Gastrocnemius medialis (tissue), 4 donors: ENCODE measurements at places on chromosomes 16 and 17.

DNA sequence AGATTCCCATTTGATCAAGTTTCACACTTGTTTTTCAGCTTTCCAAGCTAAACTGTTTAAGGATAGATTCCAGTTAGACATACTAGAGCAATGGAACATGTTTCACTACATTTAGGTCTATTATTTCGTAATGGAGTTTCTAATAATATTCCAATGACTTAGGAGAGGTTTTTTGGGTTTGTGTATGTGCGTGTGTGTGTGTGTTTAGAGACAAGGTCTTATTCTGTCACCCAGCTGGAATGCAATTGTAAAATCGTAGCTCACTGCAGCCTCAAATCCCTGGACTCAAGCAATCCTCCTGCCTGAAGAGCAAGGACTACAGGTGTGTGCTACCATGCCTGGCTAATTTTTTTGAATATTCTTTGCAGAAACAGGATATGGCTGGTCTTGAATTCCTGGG is 426.3 kb downstream of the ZFHX3 start:
- DNase-seq: no peak

GRCh38 chr17:13114601-13115031 is 96.8 kb upstream of the ELAC2 start:
- DNase-seq: no peak

GRCh38 chr16:81956213-81956948 is 54.9 kb downstream of the SDR42E1 start:
- DNase-seq: no peak

GRCh38 chr17:46819906-46820351 is 1.4 kb upstream of the WNT3 start:
- DNase-seq: no peak

- no peak for DNase-seq
Measured at GRCh38 chr16:67730326-67730725, 11.2 kb upstream of the GFOD2 start.

DNA sequence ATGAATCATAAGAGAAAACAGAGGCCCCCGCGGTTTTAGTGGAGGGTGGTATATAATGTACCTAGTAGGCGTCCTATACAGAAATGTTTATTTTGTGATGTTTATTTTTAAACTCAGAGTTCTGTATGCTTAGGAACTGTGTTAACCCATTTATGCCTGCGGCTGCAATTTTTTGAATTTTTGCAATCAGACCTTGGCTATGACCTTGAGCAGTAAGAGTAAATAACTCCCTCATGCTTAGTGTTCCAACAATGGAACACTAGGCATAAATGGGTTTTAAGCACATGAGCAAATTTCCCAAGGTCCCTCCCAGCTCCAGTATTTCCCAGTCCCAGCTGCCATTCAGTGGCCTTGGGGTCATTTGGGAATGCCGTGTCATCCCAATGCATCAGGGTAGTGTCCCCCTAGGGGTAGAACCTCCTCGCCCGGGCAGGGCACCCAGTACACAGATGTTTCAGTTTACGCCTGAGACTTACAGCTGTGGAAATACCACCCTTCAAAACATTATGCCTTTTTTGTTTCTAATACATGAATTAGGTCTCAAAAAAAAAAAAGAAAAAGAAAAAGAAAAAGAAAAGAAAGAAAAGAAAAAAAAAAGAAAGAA is 605.8 kb upstream of the CDH11 start:
- DNase-seq: no peak

DNA sequence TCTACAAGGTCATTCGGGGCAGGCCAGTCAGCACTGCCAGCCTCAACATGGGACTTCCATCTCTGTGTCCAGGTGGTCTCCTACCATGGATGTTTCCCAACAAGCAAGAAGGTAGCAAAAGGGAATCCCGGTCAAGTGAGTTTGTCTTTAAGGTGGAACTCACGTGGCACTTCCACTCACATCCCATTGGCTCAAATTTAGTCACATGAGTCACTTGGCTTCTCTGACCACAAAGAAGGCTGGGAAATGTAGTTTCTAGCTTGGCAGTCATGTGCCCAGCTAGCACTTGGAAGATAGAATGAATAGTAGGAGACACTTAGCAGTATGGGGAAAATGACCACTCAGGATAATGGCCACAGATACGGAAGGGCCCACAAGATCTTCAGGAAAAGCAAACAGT is 106.6 kb downstream of the AIPL1 start:
- DNase-seq: no peak

DNA sequence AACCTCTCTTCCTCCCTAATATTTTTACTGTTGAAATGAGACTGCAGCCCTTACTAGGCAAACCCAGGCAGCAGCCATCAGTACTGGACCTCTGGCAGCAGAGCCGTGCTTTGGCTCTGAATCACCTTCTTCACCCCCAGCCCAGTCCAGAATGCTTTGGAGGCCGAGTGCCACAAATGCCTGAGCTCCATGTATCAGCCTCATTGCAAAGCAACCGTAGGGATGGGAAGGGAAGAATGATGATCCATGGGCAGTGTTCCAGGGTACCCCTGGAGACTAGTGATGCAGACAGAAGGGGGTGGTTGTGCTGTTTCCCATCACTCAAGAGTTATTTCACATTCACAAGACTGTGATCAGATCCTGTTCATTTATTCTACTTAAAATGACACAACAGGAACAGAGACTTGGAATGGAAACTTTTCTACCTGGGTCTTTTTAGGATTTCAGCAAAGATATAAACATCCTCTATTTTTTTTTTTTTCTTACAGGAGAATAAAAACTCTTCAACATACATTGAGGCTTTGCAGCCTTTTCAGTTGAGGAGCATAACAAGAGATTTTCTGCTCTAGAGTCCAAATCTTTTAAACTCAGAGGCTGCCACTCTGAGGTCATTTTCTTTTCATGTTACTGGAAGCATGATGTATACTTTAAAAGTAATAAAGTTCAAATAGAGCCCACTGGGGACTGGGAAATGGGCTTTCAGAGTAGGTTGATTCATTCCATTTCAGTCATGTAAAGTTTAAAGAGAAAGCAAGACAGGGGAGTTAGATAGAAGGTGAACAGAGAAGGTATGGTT is 138.3 kb downstream of the KCNJ2 start:
- DNase-seq: no peak

DNA sequence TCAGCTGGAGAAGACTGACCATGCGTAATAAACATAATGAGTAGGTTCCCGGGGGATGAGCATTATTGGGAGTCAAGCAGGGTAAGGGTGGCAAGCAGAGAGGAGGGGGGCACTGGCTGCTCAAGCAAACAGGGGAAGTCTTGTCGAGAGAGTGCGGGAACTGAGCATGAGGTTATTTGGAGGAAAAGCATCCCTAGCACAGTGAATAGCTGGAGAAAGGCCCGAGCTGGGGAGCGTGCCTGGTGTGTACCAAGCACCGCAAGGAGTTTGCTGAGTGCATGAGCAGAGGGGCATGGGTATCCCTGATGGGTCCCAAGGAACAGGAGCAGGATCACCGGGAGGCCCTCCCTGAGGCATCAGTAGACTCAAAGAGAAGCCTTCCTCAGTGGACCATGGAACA is 17.2 kb downstream of the CYTH1 start:
- DNase-seq: no peak

GRCh38 chr16:83110269-83110668 is 483.5 kb downstream of the CDH13 start:
- DNase-seq: no peak

DNA sequence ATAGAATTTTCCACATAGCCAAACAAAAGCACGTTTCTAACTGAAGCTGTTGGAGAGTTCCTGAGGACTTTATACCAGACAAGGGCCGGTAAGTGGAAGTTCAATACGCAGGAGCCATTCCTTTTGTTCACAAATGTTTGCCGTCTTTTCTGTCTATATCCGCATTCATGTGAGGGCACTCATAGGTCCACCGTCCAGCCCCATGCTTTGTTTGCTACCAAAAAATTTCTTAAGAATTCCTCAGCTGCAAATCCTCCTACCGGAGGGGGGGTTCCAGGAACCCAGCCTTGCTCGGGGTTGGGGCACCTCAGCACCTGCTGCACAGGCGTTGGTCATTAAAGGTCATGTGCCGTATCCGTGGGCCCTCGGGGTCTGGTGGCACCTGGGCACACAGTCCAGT is 276.8 kb downstream of the SEC14L1 start:
- no peak for DNase-seq

- DNase-seq: peak; percentile 39
Measured at GRCh38 chr16:30609002-30609925, 925 bp downstream of the ZNF689 start.

GRCh38 chr16:50265716-50266336 is 525 bp upstream of the ADCY7 start:
- no peak for DNase-seq

GRCh38 chr16:75062135-75062975 is 54.2 kb downstream of the LDHD start:
- DNase-seq: no peak

DNA sequence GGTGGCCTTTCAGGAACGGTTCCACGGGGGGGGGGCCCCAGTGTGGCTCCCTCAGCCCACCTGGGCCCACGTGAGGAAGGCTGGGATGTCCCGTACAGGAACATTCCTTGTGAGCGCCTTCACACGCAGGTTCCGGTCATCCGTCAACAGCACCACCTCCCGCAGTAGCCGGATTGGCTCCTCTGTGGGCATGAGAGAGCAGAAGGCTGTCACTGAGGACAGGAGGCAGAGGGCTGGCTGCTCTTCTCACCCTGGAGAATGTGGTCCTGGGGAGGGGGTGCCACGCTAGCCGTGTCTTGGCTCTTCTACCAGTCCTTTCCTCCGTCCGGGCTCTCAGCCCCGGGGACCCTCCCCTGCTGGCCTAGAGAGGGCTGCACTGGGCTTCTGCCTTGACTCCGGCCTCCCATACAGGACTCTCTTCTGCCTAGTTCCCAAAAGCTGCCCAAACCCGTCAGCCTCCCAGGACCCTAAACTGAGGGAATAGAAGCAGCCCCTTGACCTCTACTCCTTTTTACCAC is 6.6 kb downstream of the HIC1 start:
- no peak for DNase-seq

GRCh38 chr16:87724490-87725291 is 41.1 kb downstream of the KLHDC4 start:
- DNase-seq: no peak

- DNase-seq: no peak
Measured at GRCh38 chr17:46869296-46869695, 17.9 kb downstream of the WNT9B start.

- DNase-seq: no peak
Measured at GRCh38 chr17:29043539-29044145, 701 bp downstream of the PIPOX start.

GRCh38 chr16:88449267-88449561 is 3.9 kb upstream of the ZFPM1 start:
- DNase-seq: no peak

GRCh38 chr16:89118361-89119165 is 24.9 kb downstream of the ACSF3 start:
- DNase-seq: no peak

DNA sequence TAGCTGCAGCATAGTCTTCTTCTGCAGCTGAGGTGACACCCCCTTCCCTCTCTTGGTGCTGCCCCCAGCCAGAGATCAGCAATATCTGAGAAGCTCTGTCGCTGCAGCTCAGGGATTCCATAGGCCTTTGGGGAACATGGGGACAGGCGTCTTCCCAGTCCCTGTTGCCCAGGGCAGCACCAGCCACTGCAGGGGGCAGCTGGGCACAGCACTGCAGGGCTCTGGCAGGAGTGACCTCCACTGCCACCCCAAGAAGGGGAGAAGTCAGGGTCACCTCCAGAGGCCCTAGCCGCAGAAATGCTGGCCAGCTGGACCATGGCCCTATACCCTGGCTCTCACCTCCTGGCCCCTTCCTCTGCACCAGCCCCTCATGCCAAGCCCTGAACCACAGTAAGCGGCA is 16.9 kb downstream of the SCN4A start:
- DNase-seq: no peak

DNA sequence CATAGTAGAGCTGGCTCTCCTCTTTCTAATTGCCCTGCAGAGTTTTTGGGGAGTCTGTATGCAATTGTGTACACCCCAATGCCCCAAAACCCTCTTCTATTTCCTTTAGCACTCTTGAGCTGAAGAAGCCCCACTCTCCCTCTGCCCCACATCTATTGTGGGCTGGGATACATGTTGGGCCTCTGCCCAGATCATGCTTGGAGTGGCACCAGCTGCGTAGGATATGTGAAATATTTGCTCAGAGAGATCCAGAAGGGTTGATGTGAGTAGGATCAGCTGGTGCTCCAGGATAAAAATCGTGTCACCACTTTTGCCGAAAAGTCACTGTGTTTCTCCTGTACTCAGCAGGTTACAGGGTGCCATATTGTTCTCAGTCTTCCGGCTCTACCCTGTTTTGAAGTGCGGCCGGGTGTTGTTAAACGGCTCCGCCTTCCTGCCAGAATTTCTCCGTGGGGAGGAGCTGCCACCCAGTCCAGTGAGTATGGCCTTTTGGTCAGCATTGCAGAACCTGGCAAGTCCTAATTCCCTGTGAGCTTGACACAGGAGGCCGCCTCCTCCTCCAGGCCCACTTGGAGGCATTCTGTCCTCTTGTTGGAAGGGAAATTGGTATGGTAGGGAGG is 664.5 kb downstream of the WWOX start:
- DNase-seq: no peak

DNA sequence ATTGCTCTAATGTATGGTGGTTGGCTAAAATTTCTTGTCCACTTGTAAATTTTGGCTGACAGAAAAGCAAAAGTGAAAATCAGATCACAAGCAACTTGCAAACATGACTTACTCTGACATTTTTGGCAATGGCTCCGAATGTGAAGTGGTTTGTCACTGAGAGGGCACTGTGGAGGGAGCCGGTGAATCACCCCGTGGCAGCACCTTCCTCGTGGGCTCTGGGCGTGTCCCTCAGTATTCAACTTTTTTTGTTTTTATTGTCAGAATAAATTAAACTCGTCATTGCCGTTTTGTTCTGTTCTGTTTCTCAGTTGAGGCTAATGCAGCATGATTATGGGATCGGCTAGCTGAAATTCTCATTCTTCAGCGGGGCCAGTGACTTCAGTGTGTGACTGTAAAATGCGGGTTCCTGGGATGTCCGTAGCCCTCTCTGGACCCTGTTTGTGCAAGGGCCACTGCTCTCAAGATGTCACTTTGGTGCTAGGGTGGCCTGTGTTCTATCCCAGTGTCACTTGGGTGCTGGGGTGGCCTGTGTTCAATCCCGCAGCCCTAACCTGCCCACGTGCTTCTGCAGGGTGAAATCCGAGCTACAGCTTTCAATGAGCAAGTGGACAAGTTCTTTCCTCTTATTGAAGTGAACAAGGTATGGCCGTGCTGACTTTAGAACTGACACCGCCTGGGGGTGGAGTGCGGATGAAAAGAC is 48.8 kb downstream of the RPA1 start:
- no peak for DNase-seq

GRCh38 chr16:27859020-27859419 is 204.5 kb downstream of the GSG1L start:
- DNase-seq: no peak
